Chondrocyte (in vitro differentiated cells): ENCODE measurements at places on chromosomes 3 and 15.
A peak's percentile ranks its signal among the peaks of the same experiment; 100 is the strongest.

DNA sequence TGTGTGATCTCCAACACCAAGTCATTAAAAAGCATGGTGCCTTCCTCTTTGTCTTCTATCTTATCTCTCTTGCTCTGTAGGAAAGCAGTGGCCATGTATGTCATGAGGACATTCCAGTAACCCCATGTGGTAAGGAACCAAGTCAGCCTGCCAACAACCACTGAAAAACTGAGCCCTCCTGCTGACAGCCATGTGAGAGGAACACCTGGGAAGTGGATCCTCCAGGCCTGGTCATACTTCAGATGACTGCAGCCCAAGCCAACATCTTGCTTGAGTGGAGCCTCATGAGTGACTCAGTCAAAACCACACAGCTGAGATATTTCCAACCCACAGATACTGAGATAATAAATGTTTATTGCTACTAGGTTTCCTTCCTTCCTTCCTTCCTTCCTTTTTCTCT is 597.3 kb downstream of the ZIC1 start:
- no peak for DNase-seq

DNA sequence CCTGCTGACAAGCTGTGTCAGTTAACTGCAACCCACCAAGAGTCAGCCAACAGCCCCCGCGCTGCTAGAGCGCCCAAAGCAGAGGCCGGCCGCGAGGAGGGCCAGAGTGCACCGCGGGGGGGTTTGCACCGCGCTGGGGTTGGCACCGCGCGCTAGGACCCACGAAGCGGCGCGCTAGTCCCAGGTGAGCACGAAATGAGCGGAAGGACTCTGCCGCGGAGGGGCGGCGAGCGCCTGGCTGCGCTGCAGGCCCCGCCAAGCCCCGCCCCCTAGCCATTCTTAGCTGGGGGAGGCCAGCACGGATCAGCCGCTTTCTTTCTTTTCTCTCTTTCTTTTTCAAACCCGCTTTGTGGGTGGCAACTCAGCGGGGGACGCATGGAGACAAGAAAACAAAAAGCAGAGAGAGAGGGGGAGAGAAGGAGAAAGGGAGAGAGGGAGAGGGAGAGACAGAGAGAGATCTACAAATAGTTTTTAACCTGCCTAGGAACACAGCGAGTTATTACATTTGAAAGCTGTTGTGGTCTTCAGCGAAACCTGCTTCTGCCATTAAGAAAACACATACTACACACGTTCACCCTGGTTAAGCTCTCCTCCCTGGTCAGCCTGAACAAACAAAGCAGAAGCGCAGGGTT is 6.9 kb upstream of the FOXB1 start:
- no peak for DNase-seq

DNA sequence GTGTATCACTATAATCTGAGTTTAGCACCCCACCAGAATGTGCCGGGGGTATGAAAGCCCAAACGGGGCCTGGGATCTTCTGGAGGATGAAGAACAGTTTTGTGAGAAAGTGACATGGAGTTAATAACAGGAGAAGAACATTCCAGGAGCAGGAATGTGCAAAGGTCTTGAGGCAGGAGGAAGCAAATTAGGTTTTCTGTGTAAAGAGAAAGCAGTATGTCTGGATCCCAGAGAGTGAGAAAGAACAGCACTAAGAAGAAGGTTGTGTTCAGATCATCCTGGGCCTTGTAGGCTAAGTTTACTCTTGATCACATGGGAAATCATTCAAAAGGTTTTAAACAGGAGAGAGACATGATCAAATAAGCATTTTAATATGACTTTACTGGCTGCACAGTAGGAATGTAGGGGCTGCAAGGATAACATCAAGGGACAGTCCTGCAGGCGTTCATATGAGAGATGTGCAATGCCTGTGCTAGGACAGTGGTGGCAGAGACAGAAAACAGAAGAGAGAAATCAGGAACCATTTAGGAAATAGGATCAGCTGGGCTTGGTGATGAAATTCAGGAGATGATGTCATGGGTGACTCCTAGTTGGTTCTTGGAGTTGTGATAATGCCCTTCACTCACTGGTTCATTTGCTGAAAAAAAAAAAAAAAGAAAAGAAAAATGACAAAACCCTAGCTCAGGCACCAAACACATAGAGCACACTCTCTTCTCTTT is 113.5 kb downstream of the TNIK start:
- DNase-seq = no peak

GRCh38 chr15:25869701-25870100 is 6.6 kb upstream of the ATP10A start:
- no peak for DNase-seq

- DNase-seq = no peak
Measured at GRCh38 chr15:45425135-45425534, 46.8 kb upstream of the GATM start.

DNA sequence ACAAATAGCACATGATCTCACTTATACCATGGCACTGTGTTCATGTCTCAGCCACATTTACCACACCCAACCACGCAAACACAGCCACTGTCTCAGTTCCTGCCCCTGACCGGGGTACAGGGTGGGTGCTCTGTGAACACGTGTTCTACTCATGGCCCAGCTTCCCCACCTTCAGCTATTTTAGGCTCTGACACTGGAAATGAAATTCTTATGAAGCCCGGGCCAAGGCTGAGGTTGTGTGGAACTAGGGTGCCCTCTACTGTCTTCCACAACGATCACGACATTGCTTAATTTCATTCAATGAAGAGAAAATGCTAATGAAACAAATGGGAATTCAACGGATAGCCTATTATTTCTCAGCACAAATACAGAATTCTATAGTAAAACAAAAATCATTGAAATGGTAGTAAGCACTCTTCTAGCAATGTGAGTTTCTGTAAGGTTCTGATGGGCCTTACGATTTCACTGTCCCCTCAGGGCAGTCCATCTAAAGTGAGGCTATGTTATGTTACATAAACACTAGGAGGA is 2.1 kb upstream of the GABRA5 start:
- DNase-seq = no peak

- no peak for DNase-seq
Measured at GRCh38 chr3:8980756-8981257, 17.5 kb upstream of the RAD18 start.

- DNase-seq = peak; percentile 96
Measured at GRCh38 chr3:8963137-8963853, at the start of gene RAD18. TSS of gene RAD18 (minus strand) at chr3:8963472. CDS start at chr3:8963385, 87 bp downstream.
